ENCODE measurements at places on chromosomes 16 and 17. TPM values are rescaled to one million over a fixed set of nuclear protein-coding genes. Genes with fewer than 3 reads are reported as not detected.
A peak's percentile ranks its signal among the peaks of the same experiment; 100 is the strongest.

SLFN12L gene
- total RNA-seq: 0.16 TPM

CDH1 gene
- 265 TPM for total RNA-seq

TANC2 gene
- 15.9 TPM for total RNA-seq

CFAP97D1 gene
- total RNA-seq: 0.13 TPM

GP1BA gene
- total RNA-seq: not detected

TXNL4B gene
- 9.0 TPM for total RNA-seq

DNA sequence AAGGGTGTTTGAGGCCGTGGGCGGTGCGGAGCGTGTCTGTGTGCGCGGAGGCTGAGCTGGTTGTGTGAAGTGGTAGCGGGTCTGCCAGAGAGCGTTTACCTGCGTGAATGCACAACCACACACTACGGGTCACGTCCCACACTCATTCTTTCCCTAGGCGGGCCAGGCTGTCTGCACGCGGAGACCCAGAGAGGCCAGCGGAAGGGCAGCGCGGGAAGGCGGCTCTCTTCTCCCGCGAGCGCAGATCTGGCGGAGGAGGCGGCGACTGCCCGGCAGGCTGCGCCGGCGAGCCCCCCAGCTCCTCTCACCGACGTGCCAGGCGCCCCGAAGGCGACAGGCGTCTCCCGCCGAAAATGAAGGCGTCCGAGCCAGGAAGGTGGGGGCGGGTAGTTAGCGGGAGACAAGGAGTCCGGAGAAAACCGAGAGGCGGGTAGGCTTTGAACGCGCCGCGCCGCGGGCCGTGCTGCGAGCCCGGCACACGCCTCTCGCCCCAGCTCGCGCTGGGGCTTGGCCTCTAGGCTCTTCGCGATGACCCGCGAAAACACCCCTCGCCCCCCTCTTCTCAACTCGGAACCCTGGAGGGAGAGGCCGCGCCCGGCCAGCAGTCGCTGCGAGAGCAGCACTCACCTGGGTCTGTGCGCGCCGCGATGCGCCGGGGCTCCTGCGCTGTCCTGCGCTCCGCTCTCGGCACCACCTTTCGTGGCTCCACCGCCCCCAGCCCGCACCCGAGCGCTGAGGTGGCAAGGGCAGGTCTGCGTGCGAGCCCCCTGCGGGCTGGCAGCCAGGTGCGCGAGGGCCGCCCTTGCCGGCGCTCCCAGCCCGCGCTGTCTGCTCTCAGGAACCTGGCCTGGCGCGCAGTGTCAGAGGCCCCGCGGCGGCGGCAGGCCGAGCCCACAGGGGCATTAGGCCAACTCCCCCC is 2.0 kb upstream of the FOXF1 start:
- peaks cover 48% of the 10 kb centered on the region for H3K4me1 ChIP-seq
- peaks cover 2% of the 10 kb centered on the region for H3K36me3 ChIP-seq
- no peak for DNase-seq
- H3K4me3 ChIP-seq: peak overlapping the region; percentile 66
- H3K27me3 ChIP-seq: peaks cover 96% of the 10 kb centered on the region

DNA sequence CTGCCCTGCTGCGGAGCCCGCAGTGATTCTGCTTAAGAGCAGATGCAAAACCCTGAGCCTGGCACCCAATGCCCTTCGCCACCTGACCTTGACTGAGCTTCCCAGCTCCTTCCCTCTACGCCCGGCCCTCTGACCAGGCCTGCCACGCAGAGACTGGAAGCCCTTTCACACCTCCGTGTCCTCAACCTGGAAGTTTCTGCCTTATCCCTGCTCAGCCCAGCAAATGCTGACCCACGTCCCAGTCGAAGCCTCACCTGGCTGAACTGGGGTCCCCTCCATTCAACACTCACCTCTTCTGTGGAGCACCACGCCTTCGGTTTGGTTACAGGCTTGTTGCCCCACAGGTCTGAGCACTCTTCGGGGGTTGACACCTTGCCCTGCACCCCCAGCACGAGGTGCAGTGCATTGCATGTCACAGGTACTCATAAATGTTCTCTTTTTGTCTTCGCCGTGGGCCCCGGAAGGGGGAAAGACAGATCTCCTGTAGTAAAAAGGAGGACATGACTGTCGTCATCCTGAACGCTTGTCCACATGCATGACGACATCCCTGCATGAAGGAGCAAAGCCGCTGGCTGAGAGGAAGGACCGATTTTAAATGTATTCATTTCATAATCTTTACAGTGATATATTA is 153.6 kb upstream of the TNRC6C start:
- 0 out of 2 replicates have a peak overlapping the region, but pooled peaks have one; percentile 7 for H3K27ac ChIP-seq
- H3K36me3 ChIP-seq: no peaks in the 10 kb centered on the region
- H3K27me3 ChIP-seq: peaks cover 34% of the 10 kb centered on the region
- H3K4me3 ChIP-seq: no peak overlapping the region
- no peak for DNase-seq

GRCh38 chr16:3173892-3174617 is 13.9 kb upstream of the OR1F1 start:
- peak overlapping the region; percentile 85 for H3K27ac ChIP-seq
- H3K36me3 ChIP-seq: no peaks in the 10 kb centered on the region
- peaks cover 25% of the 10 kb centered on the region for H3K4me1 ChIP-seq
- peak; percentile 92 for DNase-seq
- H3K4me3 ChIP-seq: peak overlapping the region; percentile 75

- no peak for DNase-seq
- H3K4me1 ChIP-seq: peaks cover 15% of the 10 kb centered on the region
- H3K27ac ChIP-seq: no peak overlapping the region
- H3K36me3 ChIP-seq: no peaks in the 10 kb centered on the region
- peaks cover 73% of the 10 kb centered on the region for H3K27me3 ChIP-seq
Measured at GRCh38 chr17:79749156-79749815, 18.5 kb downstream of the ENPP7 start.

GRCh38 chr17:77651988-77652387 is 306.5 kb upstream of the TNRC6C start:
- DNase-seq: no peak
- H3K36me3 ChIP-seq: peaks cover 13% of the 10 kb centered on the region
- no peaks in the 10 kb centered on the region for H3K27me3 ChIP-seq
- H3K4me3 ChIP-seq: no peak overlapping the region
